ENCODE measurements at places on chromosomes 2 and 18.

DNA sequence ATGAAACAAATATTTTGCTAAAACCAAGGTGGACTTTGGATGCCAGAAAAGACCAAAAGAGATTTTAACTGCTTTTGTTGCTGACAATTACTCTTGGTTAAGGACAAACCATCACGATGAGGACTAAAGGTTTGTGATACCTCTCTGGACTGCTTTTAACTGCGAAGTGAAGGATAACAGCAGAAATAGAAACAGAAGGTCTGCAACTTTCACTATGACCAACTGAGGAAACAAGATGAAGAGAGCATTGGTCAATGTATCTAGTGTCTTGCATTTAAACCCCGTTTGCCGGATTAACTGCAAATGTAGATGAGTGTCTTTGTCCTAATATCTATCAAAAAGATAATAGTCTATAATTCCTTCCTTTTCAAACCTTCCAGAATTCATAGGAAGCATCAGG lies 541.7 kb downstream of the ERBB4 start:
- no peak for DNase-seq

GRCh38 chr18:77002496-77002895 lies 130.1 kb downstream of the MBP start:
- no peak for DNase-seq

DNA sequence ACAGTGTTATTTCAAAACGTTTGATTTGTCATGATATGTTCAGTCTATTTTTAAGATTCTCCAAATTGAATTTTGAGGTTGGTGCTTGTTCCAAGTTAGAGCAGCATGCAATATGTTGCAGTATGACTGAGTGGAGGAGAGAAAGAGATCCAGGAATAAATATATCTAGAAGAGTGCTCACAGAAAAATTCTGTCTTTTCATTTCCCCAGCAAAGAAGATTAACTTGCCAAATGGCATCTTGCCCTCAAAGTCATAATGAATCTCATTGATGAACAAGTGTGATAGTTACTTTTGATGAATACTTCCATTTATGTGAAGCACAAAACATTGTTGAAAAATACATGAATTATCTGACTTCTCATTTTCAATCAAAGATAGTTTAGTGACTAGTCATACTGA lies 95.9 kb downstream of the KCNJ3 start:
- DNase-seq: no peak

DNA sequence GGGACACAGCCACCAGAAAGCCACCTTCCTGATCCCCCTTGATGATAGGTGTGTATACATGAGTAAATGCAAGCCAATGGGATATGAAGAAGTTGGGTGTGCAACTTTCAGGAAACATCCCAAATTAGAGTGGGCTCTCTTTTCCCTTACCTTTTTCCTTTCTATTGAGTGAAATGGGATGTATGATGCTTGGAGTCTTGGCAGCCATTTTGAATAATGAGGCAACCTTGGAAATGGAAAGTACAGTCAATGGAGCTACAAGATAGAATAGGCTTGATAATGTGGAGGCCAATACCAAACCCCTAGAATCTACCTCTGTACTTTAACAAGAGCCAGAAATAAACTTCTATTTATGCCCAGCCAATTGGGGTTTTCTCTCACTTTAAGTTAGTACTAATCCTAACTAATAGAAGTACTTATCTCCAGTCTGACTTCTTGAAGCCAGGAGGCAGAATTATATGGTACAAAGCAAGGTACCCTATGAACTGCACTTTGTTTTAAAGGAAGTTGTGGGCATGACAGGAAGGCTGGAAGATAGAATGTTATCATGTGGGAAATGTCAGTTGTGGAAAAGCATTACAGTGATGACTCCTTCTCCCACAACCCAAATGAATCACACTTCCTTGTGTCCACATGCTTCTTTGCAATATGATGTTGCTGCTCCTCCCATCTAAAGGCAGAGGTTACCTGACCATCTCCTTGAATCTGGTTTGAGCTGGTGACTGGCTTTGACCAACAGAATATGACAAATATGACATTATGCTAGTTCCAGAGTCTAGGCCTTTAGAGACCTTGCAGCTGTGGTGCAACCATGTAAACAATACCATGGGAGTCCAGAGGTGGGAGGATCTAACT lies 12.9 kb upstream of the NABP1 start:
- no peak for DNase-seq

GRCh38 chr2:86621280-86621943 lies 2.3 kb downstream of the RNF103 start:
- DNase-seq: no peak

DNA sequence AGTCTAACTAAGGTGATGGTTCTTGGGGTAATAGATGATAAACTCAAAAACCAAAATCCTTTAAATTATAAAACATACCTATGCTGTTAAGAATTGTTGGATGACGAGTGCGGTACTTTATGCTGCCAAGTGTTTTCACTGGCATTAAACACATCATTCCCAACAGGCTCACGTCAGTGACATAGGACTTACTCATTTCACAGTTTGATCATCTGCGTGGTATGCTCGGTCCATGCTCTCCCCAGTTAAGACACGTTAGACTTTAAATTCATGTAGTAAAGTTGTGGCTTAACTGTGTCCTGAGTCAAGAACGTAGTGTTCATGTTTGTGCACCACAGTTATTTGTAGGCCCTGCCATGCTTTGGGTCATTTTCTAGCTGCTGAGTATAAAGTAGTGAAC lies 125.6 kb upstream of the MYT1L start:
- DNase-seq: peak; percentile 2

GRCh38 chr2:230184727-230185578 lies 34.8 kb downstream of the SP110 start:
- DNase-seq: peak; percentile 3

- DNase-seq: no peak
Measured at GRCh38 chr2:185700883-185701282, 37.7 kb upstream of the FSIP2 start.

DNA sequence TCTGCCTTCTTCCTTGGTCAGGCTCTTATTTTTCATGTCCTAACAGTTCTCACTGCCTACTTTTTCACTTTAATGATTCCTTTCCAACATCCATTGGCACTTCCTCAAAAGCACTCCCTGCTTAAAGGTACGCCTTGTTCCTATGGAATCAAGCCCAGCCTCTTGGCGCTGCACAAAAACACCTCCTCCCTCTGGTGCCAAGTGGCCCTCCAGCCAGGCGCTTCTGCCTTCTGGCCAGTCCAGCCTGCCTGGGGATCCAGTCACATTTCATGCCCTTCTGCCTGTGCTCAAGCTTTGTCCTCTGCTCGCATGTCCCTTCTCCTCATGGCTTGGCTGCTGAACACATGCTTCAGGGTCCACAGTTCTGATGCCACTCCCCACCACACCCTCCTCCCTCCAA lies 6.3 kb downstream of the TPRKB start:
- no peak for DNase-seq

GRCh38 chr2:203806761-203807160 lies 60.8 kb upstream of the CTLA4 start:
- DNase-seq: no peak

DNA sequence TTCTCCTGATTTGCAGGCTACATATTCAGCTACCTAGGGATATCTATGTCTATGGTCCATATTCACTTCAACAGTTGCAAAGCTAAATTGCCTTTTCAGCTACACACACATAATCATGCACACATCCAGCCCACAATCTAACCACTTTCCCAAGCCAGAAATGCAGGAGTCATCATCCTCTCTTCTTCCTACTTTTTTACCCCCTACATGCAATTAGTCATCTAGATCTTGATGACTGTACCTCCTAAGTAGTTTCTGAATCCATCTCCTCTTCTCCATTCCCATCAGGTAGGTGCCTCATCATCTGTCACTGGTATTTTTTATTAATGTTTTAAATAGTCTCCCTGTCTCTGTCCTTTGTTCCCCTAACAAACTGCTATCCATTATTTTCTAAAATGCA lies 23.7 kb upstream of the SPRED2 start:
- DNase-seq: no peak

DNA sequence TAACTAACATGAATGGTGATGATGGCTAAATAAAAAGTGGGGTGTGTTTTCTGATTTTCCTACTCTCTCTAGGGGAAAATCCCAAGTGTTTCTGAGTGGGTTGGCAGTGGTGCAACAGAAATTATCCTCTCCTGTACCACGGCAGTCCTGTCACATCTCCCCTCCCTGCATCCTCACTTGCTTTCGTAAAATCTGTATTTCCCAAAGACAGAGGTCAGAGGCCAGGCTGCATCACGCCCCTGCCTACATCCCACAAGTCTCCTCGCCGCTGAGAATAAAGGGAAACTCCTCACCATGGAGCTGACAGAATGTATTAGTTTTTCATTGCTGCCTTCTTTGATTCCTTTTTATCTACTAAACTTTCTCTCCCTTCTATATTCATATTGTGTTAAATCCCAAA lies 13.1 kb downstream of the FBLN7 start:
- DNase-seq: no peak

DNA sequence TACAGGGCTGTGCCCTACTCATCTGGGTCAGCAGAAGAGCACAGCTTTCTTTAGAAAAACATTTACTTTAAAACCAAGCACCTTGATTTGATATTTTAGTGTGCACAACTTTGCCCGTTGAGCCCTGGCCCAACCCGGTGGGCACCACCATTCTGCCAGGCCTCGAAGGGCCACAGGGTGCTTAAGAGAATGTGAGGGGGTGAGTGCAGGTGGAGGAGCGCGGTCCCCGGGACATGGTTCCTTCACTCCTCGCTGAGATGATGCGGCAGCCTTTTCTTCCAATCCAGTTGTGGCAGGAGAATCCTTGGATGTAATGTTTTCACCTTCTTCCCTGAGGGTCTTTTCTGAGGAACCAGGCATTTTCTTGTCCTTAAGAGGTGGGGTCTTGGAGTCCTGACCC lies 119.0 kb downstream of the RPIA start:
- DNase-seq: no peak

DNA sequence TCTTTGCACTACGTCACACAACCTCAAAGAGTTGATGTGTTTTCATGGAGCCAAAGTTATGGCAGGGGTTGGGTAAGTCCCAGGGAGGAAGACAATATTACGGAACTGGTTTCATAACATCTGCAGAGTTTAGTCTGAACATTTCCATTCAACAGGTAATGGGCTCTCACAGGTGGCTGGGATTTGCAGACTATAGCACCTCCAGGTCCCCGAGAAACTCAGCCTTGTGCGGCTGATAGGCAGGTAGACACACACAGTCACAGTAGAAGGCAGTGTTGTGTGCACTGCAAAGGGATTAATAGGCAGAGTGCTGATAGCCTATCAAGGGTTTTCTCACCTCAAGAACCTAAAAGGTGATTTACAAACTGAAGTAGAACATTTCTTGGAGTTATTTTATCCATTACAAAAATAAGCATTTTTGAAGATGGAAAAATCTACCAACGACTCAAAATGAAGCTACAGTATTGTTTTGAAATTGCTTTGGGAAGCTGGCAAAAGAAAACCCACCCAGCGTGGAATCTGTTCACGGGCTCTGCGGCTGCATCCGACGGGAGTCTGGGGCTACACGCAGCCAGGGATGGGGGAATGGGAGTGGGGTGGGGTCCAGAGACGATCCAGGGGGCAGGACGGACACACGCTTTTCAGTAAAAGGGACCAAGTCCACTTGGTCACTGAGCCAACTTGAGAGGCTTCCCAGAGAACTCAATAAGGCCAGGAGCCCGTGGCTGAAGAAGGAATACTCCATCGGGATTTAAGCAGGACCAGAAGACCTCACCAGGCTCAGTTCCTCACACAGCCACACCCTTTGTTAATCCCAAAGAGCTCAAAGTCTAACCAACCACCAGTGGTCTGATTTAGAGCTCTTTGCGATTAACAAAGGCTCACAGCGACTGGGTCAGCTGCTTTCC lies 82.9 kb downstream of the CHRNA1 start:
- DNase-seq: no peak

DNA sequence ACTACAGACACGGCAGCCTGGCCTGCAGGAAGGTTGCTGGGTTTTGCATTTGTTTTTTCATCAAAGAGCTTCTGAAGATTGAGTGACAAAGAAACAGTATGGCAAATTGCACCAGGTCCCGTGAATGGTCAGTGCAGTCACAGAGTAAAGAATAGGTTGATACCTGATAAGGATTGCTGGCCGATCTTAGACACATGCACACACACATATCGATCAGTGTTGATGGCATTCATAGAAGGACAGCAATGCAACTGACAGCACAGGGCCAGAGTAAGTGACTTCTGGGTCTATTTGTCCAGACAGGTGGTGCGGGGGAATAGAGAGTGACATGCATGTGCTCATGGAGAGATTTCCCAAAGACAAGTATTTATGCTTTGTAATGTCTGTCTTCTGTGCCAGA lies 42.8 kb downstream of the NRP2 start:
- DNase-seq: no peak

DNA sequence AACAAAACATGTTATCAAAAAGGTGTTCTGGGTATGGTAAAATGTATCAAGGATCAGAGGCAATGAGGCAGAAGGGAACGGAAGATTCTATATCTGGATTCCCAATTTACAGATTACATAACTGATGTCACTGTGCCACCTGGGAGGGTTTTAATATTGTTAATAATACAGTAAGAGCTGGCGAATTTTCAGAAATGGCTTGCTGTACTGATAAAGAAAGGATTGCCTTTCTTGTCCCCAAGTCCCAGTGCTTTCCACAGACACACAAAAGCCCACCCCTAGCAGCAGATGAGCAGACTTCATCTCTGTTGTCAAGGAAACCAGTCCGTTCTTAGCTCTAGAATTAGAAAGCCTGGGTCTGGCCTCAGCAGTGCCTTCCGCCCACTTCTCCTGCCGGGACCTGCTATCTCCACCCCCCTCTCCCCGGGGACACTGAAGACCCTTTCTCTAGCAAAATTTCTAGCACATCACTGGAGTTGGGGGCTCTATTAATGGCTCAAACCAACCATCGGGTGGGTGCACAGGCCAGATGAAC lies 34.3 kb downstream of the ADD2 start:
- DNase-seq: no peak

- DNase-seq: no peak
Measured at GRCh38 chr2:31341351-31341750, 73.2 kb downstream of the XDH start.

DNA sequence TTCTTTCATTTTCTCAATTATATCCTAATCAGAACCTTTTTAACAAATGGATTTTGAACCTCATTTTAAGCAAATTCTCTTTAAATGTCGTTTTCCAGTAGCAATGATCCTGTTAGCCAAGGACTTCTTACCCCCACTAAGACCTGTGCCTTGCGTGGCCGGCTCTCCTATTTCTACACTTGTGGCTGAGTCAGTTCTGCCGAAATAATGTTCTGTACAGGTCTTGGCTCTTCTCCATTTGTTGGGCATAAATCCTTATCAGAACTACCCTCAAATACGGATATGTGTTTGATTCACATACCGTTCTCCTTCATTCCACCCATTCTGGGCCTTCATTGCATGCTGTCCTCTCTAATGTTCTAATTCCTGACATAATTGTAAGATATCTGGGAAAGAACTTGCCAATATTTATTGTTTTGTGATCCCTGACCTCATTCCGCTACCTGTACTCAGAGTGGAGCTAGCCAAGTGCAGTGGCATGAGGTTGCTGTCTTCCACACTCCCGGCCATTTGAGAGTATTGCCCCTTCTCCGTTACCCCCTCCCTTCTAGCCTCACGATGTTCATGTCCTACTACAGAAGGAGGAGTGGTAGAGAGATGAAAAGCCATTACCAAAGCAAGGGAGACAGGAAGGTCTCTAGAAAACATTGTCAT lies 78.7 kb downstream of the MYOM1 start:
- DNase-seq: no peak
